ENCODE measurements at places on chromosomes 16 and 17. TPM values are rescaled to one million over a fixed set of nuclear protein-coding genes. Genes with fewer than 3 reads are reported as not detected.

- DNase-seq = no peak
These were observed 19.3 kb upstream of the ITGA3 start for GRCh38 chr17:50036455-50037261.

Gene NACA2
- not detected for total RNA-seq

Gene GAST
- not detected for total RNA-seq

Gene TMEM235
- not detected for total RNA-seq

Gene MYO15B
- total RNA-seq = 339 TPM

Gene ALOX12B
- total RNA-seq = 0.29 TPM

Gene MED9
- 22.3 TPM for total RNA-seq

Gene SOCS1
- total RNA-seq = 27.2 TPM

GRCh38 chr16:85462714-85463611, 150.2 kb upstream of the GSE1 start:
- DNase-seq = no peak

Gene TMIGD1
- not detected for total RNA-seq

DNA sequence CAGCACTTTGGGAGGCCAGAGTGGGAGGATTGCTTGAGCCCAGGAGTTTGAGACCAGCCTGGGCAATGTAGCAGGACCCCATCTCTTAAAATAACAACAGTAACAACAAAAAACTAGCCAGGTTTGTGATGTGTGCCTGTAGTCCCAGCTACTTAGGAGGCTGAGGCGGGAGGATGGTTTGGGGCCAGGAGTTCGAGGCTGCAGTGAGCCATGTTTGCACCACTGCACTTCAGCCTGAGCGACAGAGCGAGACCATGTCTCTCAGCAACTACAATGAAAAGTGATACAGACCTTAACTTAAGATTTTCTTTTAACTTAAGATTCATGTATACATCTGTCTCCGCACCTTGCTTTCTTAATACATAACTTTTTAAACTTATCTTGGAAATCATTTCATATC, 17.2 kb downstream of the NKD1 start:
- DNase-seq = no peak

GRCh38 chr16:9826656-9827055, 355.6 kb downstream of the GRIN2A start:
- DNase-seq = no peak

GRCh38 chr17:49580055-49580721, 4.5 kb downstream of the NXPH3 start:
- no peak for DNase-seq

Gene KLHDC4
- total RNA-seq = 210 TPM

- no peak for DNase-seq
These were observed 17.6 kb downstream of the CASC3 start for GRCh38 chr17:40157973-40158372.

GRCh38 chr16:87166321-87166720, 150.9 kb downstream of the C16orf95 start:
- no peak for DNase-seq

DNA sequence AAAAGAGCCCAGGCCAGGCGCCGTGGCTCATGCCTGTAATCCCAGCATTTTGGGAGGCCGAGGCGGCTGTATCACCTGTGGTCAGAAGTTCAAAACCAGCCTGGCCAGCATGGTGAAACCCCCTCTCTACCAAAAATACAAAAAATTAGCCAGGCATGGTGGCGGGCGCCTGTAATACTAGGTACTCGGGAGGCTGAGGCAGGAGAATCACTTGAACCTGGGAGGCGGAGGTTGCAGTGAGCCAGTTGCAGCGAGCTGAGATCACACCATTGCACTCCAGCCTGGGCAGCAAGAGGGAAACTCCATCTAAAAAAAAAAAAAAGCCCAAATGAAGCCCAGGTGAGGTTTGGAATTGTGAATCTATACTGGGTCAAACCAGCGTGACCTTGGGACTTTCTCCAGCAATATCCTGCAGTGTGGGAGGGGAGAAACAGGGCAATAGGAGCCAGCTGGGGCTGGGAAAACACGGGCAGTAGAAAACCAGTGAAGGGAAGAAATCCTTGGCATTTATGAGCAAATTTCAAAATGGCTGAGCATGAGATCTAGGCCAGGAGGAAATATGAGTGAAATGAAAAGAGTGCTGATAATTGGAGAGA, 8.2 kb upstream of the DHX8 start:
- DNase-seq = no peak

GRCh38 chr16:53893731-53894435, 189.9 kb downstream of the FTO start:
- DNase-seq = no peak

DNA sequence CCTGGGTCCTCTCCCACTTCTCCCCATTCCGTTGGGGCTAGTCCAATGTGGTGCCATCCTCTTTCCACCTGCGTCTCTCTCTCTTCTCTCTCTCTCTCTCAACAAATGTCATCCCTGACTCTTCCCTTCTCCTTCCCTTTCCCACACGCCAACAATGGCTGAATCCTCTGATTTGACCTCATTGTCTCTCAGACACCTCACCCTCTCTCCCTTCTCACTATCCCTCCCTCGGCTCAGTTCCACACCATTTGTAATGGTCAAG, 628 bp upstream of the ZNF18 start:
- no peak for DNase-seq

Gene SNAI3
- total RNA-seq = 9.2 TPM

DNA sequence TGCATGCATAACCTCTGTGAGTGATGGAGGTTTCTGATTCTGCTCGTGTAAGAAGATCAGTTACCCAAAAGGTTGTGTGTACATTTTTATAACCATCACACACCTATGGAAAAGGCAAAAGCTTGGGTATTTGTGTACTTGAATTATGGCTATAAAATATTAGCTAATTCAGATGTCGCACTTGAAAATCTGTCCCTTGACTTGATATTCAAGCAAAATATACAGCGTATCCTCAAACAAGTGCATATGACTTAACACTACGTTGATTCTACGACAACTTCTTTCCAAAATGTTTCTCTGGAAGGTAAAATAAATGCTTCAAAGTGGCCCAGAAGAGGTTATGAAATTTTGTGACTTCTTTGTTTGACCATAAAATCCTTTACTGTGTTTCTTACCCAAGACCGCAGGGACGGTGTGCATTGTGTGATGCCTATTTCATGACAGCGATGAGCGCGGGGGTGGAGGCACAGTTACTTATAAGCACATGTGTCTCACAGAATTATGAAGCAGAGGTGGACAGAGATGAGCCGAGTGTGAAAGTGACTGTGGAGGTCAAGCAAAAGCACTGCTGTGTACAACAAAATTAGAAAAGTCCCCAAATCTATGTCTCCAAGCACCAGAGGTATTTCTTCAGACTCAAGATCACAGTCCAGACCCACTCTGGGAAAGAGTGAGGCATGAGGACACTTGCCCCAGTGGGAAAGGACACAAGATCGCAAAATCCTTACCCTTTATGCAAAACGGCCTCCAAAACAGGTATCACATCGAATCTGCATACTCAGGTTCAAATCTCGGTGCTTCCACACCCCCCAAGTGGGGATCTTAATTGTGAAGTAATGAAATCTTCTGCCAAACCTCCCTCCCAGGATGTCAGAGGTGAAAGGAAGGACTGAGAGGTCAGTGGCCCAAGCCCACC, 4.1 kb upstream of the HOXB9 start:
- DNase-seq = no peak

Gene INCA1
- not detected for total RNA-seq

Gene MAP3K3
- 82.0 TPM for total RNA-seq

DNA sequence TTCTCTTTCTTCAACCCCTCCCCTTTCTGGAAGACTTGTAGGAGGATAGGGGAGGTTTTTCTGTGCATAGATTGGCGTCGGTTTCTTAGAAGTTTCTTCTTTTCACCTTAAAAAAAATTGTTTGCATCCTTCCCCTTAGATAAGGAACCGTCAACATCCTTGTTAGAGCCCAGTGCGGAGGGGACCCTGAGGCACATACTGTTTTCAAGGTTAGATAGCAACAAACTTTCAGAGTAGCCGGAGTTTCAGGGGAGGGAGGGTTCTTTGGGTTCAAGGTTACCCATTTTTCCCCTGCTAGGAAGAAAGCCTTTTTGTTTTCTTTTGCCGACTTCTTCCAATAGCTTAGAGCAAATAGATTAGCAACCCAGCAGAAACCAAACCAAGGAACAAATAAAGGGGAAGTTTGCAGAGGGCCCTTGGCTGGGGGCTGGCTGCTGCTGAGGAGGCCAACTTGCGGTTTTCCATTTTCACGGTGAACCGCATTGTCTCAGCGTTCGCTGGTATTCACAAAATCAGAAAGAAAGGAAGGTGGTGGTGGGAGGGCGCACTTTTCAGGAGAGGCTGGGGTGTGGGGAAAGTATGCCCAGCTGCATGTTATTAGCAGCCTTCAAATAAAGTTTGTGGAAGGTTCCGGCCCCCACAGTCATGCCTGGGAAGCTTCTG, 28.8 kb downstream of the MSI2 start:
- DNase-seq = peak; percentile 22

DNA sequence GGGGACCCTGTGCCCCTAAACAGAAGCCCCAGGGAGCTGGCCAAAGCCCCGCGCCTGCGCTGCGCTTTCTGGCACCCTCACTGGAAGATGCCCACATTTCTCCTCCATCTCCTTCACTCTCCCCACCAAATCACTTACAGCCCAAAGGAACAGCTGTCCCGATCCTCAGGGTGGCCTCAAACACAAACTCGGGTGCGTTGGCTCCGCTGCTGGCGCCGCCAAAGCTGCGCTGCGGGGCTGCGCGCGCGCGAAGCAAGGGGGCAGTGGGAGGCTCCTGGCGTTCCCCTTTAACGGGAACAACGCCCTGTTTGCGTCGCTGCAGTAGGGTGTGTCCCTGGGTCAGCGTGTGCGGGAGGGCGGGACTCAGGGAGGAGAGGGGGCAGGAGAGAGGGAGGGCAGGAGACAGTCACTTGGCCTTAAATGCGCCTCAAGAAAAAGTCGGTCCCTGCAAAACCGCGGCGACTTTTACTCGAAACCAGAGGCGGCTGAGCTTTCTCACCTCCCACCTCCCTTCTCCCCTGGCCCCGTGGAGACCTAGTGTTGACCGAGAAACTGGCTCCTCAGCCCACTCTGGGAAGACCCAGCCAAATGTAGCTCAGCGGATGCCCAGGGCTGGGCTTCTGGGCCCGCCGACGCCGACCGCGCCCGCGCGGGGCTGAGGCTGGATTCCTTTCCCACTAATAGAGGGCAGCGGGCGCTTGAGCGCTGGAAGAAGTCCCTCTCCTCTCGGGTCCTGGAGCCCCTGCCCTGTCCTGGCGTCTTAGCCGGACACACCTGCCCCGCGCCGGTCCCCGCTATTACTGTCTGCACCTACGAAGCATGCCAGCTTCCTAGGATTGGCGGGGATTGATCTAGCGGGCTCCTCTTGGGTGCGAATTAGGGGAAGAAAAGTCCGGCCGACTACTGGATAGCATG, 2.6 kb downstream of the PMP22 start:
- no peak for DNase-seq

Gene FOXJ1
- total RNA-seq = 0.36 TPM

DNA sequence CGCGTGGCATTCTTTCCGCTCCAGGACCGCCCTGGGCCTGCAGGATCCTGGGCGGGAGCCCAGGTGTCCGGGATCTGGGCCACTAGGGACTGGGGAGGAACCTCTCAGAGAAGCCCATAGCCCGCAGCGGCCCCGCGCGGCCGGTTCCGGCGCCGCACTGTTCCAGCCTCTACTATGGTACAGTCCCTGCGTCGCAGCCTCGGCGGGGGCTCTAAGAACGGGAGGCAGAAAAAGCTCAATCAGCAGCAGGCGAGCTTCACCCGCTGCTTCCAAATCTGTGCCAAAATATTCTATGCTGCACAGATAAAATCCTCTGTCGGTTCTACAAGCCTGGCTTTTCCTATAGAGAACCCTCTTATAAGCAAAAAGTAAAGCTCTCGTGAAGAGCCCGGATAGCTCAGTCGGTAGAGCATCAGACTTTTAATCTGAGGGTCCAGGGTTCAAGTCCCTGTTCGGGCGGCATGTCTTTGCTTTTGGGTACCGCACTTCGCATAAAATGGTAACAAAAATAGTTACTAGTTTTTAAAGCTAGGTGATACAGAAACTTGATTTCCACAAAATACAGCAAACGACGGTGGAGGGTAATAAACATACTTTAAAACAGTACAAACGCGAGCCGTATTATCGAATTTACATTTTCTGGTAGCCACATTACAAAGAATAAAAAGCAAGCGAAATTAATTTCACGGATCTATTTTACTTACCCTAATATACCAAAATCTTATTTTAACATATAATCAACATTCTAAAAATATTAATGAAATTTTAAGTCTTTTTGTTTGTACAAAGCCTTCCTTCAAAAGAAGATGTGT, 661 bp upstream of the ALOXE3 start:
- DNase-seq = peak; percentile 84

Gene CRISPLD2
- total RNA-seq = 0.86 TPM

DNA sequence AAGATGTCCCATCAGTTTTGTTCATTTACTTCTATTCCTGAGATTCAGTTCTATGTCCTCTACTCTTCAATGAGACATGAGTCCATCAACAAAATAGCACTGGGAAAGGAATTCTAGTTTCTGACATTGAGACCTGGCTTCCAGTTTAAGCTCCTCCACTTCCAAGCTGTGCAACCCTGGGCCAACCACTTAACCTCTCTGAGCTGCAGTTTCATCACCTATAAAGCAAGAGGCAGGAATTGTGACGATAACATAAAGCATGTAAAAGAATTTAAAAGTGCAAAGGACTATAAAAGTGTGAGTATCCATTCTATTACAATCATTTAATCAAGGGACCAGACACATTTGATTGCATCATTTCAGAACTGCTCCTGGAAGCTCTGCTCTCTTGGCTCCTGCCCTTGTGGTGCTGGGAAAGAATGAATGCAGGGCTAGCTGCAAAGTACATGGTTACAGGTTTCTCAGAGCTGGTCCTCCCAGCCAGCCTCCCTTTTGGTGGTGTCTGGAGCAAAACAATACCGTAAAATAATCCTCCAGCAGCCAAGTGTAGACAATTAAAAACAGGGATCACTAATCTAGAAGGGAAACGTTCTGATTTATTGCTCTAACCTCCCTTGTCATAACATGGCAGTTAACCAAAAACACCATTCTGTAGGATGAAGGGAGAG, 113.9 kb downstream of the VPS53 start:
- DNase-seq = no peak

Gene SNN
- total RNA-seq = 12.5 TPM

DNA sequence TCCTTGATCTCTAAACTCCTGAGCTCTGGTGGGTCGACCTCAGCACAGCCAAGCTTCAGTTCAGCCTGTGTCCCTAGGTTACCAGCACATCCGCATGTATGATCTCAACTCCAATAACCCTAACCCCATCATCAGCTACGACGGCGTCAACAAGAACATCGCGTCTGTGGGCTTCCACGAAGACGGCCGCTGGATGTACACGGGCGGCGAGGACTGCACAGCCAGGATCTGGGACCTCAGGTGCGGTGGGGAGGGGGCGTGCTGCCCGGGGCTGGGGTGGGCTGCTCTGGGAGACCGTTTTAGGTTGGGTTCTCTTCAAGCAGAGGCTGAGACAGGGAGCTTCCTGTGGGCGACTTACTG, 1.1 kb downstream of the MLST8 start:
- no peak for DNase-seq

Gene CACNG5
- not detected for total RNA-seq

GRCh38 chr16:12343913-12344312, 367.4 kb downstream of the SNX29 start:
- DNase-seq = no peak

All from natural killer cell (primary cell).